ENCODE measurements at places on chromosomes 2 and 18.

DNA sequence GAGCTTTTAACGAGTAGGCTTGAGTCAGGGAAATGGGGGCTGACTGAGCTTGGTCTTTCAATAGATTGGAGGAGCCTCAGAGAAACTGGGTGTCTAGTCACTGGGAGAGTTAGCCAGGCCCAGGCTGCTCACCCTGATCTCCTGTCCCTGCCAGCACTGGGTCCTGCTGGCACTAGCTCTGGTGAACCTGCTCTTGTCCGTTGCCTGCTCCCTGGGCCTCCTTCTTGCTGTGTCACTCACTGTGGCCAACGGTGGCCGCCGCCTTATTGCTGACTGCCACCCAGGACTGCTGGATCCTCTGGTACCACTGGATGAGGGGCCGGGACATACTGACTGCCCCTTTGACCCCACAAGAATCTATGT is 720 bp downstream of the KRTCAP3 start:
- no peak for DNase-seq

DNA sequence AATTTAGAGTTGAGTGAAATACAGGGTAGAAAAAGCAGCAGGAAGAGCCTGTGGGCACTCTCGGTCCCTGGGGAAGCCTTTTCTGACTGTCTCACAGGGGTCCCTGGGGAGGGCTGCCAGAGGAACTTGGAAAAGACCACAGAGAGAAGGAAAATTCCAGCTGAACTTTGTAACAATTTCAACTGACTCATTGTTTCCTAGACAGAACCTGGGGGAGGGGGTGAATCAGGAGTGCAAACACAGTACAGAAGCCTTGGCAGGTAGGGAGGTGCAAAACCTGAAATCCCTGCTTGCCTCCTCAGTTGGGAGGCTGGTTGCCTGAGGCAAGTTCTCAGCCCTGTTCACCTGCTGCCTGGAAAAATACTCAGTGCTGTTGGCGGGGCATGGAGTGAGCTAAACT is 106.8 kb downstream of the GRB14 start:
- no peak for DNase-seq

- no peak for DNase-seq
Measured at GRCh38 chr2:47346-47725, 1.0 kb upstream of the FAM110C start.

- DNase-seq, result no peak
Measured at GRCh38 chr2:230676546-230676945, 36.1 kb upstream of the CAB39 start.

DNA sequence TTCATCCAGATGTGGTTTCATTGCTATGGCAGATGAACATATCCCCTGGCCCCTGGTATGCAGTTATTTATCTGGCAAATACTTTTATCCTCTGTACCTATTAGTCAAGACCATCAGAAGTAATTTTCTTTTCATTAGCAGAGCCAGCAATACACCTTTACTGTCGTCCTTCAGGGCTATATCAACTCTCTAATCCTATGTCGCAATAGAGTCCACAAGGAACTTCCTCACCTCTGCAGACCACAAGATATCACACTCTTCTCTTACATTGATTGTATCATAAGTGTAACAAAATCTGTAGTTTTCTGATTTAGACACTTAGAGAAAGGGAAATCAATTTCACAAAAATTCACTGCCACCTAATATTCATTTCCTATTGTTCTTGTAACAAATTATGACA is 252.9 kb upstream of the DCC start:
- no peak for DNase-seq

- DNase-seq, result no peak
Measured at GRCh38 chr2:143697744-143698143, 568.5 kb downstream of the ARHGAP15 start.

GRCh38 chr18:64713284-64713683 is 564.4 kb upstream of the LINC00305 start:
- DNase-seq, result no peak

Data from activated CD4-positive, alpha-beta T cell treated with anti-CD3 and anti-CD28 coated beads for 4 hours (primary cell).